Cardiac atrium fibroblast (primary cell): ENCODE measurements at places on chromosomes 3 and 15. TPM values are rescaled to one million over a fixed set of nuclear protein-coding genes. Genes with fewer than 3 reads are reported as not detected.

The GOLGA8N gene
- total RNA-seq = 0.81 and 2.7 TPM in 2 replicates

The OPA1 gene
- 33.5 and 65.7 TPM in 2 replicates for total RNA-seq

The GOLGA6L4 gene
- total RNA-seq = 0.16 and 0.54 TPM in 2 replicates

The SNTN gene
- not detected in 2 replicates for total RNA-seq

The NOX5 gene
- 0.18 TPM in 1 of 2 replicates, not detected in the other for total RNA-seq

The NBEAL2 gene
- 3.6 and 4.0 TPM in 2 replicates for total RNA-seq

The HYAL3 gene
- total RNA-seq = 6.5 and 7.8 TPM in 2 replicates

The ERC2 gene
- not detected in 2 replicates for total RNA-seq

The WDR5B gene
- 1.6 and 5.5 TPM in 2 replicates for total RNA-seq

The SLC33A1 gene
- total RNA-seq = 36.1 and 37.4 TPM in 2 replicates

The USF3 gene
- total RNA-seq = 4.9 and 9.4 TPM in 2 replicates

The PIK3CB gene
- 4.5 and 11.3 TPM in 2 replicates for total RNA-seq

The TIGIT gene
- total RNA-seq = 0.32 TPM in 1 of 2 replicates, not detected in the other

The GPR160 gene
- total RNA-seq = 0.16 and 3.1 TPM in 2 replicates

The CEP152 gene
- 1.6 and 3.4 TPM in 2 replicates for total RNA-seq

The SEMA6D gene
- total RNA-seq = 2.0 and 2.3 TPM in 2 replicates

The TRH gene
- not detected in 2 replicates for total RNA-seq

The CLPX gene
- 20.2 and 34.7 TPM in 2 replicates for total RNA-seq

The CMC1 gene
- total RNA-seq = 8.1 and 12.0 TPM in 2 replicates
